ENCODE measurements at places on chromosomes 2 and 18. TPM values are rescaled to one million over a fixed set of nuclear protein-coding genes. Genes with fewer than 3 reads are reported as not detected.

DNA sequence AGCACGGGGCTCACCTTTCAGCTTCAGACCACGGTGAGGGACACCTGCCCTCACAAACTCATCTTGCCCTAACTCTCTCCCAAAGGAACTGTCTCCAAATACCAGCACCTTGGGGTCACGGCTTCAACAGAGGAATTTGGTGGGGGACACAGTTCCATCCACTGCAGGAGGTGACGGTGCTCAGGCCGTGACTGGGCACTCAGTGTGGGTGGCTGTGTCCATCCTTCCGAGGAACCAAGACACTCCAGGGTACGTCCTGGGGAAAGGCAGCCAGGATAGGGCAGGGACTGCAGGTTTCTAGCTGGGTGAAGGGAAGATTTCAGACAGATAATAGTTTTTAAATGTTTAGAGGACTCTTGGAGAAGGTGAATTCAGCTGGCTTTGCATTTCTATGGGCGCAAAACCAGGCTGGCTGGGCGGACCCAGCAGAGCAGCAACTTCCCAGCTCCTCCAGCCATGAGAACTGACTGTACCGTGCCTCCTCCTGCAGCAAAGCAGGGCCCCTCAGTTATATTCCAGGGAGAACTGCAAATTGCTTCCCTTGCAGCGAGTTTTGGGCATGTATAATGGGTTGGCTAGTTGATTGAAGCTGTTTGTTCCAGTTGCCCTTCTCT, 23.9 kb upstream of the ALLC start:
- no peak for DNase-seq

- DNase-seq, result peak; percentile 63
Measured at GRCh38 chr2:236250909-236251579, 13.2 kb downstream of the ASB18 start.

- no peak for DNase-seq
Measured at GRCh38 chr2:18186816-18187613, 308.5 kb downstream of the KCNS3 start.

GRCh38 chr2:57711991-57712390, 334.6 kb upstream of the VRK2 start:
- no peak for DNase-seq

GRCh38 chr18:31057051-31057450, 14.5 kb upstream of the DSC3 start:
- no peak for DNase-seq

DNA sequence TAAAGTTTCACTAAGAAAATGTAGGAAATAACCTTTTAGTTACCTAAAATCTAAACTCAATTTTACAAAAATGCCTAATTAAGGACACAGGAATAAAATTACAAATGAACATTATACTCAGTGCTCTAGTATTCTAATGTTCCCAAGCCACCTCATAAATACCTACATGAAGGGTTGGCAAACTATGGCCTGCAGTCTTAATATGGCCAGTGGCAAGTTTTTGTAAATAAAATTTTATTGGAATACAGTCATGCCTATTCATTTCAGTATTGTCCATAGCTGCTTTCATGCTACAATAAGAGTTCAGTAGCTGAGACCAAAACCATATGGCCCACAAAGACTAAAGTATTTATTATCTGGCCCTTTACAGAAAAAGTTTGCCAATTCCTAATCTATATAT, 53.8 kb downstream of the SS18 start:
- no peak for DNase-seq

- DNase-seq, result no peak
Measured at GRCh38 chr2:37897511-37897910, 27.6 kb upstream of the RMDN2 start.

- peak; percentile 15 for DNase-seq
Measured at GRCh38 chr2:241225983-241226382, 37.5 kb downstream of the ANO7 start.

TUBA3D gene
- 100 TPM for total RNA-seq
